Globus pallidus (tissue), 1 donor: ENCODE measurements at places on chromosomes 16 and 17.

GRCh38 chr17:61127960-61128359, 271.7 kb upstream of the TBX2 start:
- no peak for DNase-seq

GRCh38 chr17:72526769-72527168, 405.9 kb downstream of the SOX9 start:
- DNase-seq = no peak

DNA sequence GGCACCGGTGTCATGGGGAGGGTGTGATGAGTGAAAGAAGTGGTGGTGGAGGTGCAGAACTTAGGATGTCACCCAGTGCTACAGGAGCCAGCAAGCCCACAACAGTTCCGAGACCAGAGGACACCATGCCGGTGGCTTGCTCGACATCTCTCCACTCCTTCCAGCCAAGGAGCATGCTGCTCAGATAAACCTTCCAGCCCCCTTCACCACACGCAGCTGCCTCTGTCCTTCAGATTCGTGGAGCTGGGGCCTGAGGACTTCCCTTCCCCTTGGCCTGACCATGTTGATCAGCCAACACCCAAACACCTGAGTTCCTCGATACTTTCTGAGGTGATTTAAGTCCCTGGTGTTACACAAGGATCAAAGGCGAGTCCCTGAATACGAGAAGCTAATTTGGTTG, 188.8 kb upstream of the FOXF1 start:
- DNase-seq = no peak

GRCh38 chr17:48756830-48757251, 28.3 kb upstream of the HOXB13 start:
- no peak for DNase-seq

DNA sequence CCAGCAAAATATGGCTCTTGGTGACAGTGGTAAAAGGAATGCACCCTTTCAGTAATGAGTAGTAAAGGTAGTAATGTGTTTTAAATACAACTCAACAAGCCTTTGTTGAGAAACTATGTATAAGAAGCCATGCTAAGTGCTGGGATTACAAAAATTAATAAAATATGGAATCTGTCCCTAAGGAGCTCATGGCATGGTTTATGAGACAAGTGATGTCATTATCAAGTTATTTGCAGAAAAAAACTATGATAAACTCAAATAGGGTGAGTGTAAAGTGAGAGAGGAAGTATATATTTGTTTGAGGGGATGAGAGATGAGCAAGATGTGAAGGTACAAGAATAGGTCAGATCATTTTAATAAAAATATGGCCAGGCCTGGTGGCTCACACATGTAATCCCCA, 76.9 kb downstream of the NF1 start:
- no peak for DNase-seq

DNA sequence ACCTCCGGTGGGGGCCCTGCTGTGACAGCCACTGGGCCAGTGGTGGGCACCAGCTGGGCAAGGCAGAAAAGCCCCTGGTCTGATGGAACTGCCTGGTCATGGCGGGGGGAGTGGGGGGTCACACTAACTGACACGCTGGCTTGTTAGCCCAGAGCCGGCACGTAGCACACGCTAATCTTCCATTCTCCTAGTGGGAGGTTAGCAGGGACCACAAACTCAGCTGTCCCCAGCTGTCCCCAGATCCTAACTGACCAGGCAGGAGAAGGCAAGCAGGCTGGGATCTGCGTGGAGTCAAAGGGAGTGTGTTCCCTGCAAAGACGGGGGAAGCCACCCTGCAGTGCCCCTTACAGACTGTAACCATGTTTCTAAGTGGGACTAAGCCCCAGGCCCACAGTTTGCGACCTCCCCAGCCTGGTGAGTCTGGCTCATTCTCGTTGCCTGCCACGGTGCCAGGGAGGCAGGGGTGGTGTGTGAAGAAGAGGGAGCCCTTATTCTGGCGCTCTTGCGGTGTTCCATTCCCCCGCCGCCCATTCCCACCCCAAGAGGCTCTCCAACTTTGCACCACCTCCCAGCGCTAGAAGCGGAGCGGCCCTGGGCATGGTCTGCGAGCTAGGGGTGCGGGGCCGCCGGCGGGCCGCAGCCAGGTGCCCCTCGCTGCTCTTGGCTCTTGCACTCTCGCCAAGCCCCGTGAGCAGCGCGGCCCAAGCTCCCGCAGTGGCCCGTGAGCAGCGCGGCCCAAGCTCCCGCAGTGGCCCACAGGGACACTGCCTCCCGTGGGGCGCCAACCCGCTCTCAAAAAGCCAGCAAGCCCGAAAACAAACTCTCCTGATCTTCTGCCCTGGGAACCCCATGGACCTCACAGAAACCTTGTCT, 12.1 kb upstream of the ZNF423 start:
- no peak for DNase-seq

- DNase-seq = no peak
These were observed 72.7 kb downstream of the PHKB start for GRCh38 chr16:47533744-47534292.

DNA sequence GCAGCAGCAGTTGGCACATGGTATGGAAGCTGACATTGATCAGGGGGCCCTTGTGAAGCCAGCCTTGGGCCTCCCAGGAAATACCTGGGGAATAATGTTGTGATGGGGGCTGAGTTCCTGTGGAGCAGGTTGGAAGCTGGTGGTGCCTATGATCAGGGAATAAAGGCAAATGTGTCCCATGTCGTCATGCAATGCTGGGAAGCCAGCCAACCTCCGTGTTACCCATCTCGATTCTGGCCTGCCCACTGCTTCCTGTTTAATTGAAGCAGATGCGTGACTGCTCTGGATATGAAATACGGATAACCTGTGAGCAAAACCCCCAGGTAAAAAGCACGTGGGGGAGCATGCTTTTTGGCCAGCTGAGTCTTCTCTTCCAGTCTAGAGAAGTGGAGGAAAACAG, 580.4 kb upstream of the HSBP1 start:
- DNase-seq = no peak

GRCh38 chr17:75861927-75862317, 6.8 kb upstream of the WBP2 start:
- no peak for DNase-seq

- DNase-seq = no peak
These were observed 380.7 kb upstream of the PSMD7 start for GRCh38 chr16:73915935-73916334.

GRCh38 chr17:45073414-45074070, 12.4 kb downstream of the NMT1 start:
- no peak for DNase-seq

DNA sequence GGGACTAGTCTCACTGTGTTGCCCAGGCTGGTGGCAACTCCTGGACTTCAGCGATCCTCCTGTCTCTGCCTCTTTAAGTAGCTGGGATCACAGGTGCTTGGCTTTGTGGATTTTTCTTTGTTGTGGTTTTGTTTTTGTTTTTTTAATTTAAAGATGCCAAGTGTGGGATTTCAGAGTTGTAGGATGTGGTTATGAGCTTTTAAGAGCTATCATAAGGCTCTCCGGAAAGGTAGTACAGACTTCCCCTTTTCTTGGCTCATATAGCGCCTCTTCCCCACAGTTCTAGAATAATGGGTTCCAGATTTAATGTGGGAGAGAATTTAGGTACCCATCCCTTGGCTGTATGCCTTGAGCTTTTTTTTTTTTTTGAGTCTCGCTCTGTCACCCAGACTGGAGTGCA, 17.1 kb downstream of the AKAP1 start:
- no peak for DNase-seq

DNA sequence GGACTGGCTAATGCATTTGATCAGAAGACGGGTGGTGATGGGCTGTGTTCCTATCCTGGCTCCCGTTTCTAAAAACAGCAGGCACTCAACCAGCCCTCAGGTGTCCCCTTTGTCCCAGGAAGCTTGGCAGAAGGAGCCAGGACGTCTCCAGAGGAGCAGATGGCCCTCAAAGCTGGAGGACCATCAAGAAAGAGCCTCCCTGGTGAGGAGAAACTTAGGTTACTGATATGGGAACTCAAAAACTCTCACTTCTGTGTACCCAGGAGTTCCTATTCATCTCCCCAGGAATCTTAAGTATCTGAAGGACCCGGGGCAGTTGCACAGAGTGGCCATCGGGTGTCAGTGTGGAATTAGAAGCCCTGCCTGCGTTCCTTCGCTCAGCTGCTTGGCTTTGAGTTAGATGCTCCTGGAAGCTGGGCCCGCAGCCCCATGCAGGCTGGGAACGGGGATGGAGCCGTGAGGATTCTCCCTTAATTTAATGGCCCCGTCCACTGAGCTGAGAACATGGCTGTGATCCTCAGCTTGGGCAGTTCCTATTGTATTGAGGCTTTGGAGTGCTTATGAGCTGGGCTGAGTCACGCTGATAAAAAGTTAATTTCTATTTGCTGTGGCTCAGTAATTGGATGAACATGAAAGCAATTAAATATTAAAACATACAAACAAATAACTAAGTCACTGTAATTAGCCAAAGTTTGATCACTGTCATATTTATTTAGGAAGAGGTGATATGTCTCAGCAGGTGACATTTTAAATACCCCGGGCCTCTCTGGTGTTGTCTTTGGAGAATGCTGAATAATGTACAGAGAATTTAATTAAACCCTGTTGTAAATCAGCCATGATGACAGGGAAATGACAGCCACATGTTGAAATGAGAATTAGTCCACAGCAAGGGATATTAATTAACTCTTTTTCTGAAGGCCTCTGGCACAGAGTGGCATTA, 402.1 kb downstream of the SEC14L1 start:
- peak; percentile 79 for DNase-seq

DNA sequence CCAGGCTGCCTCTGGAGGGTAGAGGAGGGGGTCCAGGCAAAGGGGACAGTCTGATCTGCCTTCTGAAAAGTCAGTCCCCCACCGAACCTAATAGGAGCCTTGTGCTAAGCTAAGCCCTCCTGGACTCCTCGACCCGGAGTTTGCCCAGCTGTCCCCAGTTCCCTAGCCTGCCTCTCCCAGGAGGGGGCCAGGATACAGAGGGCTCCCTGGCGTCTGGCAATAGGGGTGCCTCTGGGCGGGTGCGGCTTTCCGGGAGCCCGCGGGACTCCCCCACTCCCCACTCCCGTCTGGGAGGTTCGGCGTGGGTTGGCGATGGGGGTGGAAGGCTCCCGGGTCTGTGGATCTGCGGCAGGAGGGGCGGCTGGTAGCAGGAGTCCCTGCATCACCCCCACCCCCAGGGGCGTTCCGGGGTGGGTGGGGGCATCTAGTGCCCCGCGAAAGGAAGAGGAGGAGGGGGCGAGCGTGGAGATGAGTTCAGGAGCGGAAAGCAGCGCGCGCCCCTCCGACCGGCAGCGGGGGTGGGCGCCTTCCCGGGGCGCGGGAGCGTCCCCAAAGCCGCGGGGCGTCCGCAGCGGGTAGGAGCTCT, 1.2 kb downstream of the GSG1L start:
- no peak for DNase-seq

DNA sequence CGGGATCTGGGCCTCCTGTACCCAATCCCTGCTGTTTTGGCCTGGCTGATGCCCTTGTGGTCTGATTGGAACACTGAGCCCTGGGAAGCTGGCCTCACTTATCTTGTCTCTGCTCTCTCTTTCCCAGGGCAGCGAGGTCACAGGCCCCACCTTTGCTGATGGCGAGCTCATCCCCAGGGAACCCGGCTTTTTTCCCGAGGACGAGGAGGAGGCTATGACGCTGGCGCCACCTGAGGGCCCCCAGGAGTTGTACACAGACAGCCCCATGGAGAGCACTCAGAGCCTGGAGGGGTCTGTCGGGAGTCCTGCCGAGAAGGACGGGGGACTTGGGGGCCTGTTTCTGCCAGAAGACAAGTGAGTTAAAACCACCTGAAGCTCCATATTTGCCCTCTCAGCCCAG, 126.0 kb downstream of the RAB11FIP4 start:
- no peak for DNase-seq

DNA sequence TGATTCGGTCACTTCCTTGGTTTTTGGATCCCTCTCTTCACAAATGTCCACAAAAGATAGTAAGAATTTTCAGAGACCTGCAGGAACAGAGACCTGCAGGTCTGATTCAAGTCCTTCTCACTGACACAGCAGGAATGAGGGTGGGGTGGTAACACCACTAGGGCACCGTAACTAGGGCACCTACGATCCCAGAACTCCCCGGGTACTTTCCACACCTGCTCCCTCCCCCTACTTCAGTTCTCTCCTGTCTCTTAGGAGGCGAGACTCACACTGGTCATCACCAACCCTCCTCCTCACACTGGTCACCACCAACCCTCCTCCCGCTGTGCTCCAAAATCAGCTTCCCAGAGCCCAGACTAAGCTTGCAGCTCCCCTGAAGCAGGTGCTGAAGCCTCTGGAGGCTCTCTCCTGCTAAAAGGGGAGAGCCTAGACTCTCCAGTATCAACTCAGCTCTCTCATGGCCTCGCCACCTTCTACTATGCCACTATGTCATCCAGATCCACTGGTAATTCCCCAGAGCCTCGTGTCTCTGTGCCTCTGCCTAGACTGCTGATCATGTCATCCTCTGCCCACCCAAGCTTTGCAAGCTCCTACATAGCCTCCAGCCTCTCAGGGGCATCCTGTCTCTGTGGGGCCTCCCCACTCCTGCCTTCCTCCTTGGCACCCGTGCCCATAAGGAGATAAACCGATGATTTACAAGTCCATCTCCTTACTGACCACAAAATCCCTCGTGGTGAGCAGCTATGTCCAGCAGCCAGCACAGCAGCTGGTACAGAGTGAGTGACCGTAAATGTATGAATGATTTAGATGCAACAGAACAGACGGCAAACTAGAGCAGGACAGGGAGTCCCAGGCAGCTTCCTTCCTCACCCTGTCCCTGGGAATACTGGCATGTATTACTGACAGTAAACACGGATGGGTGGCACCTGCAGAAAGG, 63.4 kb upstream of the GSG1L start:
- no peak for DNase-seq

GRCh38 chr17:67779098-67779672, 46.1 kb upstream of the BPTF start:
- DNase-seq = no peak

- DNase-seq = no peak
These were observed 18.7 kb upstream of the ZNF750 start for GRCh38 chr17:82858376-82859126.

DNA sequence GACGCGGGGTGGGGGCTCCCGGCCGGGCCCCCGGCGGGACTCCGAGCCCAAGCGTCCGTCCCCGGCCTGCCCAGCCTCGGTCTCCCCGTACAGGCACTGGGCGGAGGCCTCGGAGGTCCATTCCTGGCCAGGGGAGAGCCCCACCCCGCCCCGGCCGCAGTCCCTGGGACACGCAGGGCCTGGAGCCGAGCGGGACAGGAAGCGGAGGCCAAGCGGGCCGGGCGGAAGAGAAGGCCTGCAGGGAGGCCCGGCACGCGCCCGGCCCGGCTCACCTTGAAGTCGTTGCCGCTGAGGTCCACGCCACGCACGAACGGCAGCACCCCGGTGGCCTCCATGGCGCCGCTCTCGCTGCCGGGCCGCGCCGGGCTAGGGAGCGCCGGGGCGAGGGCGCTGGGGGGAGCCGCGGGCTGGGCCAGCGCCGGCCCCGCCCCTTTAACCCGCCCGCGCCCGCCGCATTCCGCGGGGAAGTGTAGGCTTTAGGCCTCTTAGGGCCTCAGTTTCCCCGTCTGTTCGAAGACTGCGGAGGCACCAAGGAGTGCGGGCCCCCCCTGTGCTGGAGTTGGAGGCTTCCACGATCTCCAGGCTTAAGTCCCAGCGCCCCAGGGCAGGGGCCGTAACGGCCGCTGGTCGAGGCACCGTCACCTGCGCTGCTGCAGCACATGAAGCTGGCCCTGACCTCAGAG, at the start of gene FLII:
TSS of gene FLII (minus strand) at position 383 of the 683 bp plus-strand sequence. CDS start at position 335, 48 bp downstream.
- DNase-seq = peak; percentile 77
